Eye (tissue), 1 donor: ENCODE measurements at places on chromosomes 13 and 19.

DNA sequence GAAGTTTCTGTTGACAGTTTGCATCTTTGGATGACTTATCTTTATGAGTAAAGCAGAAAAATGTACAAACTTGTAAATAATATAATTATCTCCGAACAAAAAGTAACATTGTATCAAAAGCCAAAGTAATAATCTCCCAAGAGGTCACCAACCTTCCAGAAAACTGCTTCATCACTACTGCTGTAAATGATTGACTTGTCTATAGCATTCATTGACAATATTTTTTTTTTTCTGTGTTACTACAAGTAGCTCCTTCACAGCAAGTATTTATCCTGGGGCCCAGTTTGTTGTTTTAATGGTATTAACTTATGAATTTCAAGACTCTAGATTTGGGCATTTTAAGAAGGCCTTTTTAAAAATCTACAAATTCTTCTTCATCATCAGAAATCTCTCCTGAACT lies 242.4 kb downstream of the KLF12 start:
- DNase-seq = no peak

GRCh38 chr13:30829145-30829832 lies 76.8 kb upstream of the MEDAG start:
- no peak for DNase-seq

DNA sequence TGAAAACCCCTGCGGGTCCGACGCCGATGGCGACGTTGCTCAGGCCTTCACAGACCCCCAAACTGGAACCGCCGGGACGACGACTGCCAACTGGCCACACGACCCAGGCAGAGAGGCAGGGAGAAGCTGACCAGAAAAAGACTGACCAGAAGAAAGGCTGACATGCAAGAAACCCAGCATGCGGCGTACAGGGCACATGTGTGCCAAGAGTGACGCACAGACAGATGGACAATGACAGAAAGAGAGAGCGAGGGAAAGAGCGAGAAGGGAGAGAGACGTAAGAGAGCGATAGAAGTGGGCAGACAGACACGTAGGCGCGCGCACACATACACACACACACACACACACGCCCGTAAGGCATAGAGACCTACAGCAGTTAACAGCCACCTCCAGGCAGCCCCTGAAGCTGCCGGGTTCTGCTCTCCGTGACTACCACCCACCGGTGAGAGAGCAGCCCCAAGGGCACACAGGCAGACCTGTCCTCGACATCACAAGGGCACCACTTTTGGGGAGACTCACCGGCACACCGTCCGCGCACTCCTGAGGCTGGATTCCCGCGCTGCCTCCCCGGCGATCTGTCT lies 67.2 kb upstream of the ZNF527 start:
- peak; percentile 12 for DNase-seq

DNA sequence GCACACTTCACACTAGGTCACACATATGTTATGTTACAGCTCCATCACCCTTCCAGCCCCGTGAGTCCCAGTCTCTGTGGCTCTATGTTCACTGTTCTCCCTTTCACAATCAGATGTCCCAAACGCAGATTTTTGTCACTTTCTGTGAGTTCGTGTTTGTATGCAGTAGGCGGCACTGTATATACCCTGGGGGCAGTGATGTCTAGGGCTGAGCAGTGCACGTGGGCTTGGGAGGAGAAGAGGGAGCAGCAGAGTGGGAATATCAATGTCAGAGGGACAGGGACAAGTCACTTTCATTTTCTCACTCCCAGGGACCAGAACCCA lies 22.0 kb downstream of the PSG1 start:
- no peak for DNase-seq

DNA sequence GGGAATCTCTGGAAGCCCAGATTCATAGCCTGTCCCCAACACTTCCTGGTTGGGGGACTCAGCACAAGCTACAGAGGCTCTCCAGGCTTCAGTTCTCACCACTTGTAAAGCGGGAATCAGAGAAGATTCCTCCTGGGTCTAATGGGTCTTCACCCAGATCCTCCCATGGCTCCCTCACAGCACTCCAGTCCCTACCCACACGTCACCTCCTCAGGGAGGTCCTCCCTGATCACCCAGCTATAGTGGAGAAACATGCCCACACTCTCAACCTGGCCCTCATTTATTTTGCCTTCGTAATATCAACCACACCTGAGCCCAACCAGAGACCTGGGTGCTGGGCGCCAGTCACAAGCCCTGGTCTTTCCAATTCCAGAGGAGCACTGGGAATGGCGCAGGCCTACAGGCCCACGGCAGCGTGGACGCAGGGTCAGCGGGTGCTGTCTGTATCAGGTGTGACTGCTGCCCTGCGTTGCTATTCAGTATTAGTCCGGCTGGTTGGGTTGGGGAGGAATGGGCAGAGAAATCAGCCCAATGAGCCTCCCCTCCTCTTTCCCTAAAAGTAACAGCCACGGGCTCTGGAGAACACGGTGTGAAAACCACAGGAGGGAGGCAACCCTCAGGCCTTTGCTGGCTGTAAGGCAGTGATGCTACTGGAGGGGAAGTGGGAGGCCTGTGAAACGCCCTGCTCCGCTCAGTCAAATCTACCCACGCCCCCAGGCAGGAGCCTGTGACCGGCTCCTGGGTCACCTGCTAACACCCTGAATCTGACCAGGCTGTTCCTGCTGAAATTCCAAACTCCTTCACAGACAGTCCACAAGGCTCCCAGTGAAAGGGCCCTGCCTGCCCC lies 5.2 kb downstream of the AKT2 start:
- DNase-seq = no peak

GRCh38 chr19:41551212-41551610 lies 24.8 kb upstream of the CEACAM21 start:
- DNase-seq = no peak

DNA sequence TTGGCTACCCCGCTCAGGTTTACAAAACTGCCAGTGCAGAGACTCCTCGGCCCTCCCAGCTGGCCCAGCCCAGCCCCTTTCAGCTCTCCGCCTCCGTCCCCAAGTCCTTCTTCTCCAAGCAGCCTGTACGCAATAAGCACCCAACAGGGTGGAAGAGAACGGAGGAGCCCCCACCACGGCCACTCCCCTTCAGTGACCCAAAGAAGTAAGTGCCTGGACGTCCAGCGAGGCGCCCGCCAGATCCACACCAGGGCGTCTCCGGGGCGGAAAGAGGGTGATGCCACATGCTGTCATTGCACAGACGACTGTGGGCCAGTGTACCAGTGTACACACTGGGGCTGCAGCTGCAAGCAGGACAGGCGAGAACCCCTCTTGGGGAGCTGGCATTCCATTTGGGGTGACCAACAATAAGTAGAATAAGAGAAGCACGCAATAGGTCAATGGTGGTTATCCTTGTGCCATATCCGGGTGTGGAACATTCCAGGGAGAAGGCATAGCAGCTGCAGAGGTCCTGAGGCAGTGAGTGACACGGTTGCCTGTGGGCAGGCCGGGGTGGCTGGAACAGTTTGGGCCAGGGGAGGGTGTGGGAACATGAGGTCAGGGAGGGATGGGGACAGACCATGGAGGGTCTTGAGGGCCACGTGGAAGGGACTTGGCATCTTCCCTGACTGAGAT lies 41.3 kb downstream of the DPF1 start:
- no peak for DNase-seq

DNA sequence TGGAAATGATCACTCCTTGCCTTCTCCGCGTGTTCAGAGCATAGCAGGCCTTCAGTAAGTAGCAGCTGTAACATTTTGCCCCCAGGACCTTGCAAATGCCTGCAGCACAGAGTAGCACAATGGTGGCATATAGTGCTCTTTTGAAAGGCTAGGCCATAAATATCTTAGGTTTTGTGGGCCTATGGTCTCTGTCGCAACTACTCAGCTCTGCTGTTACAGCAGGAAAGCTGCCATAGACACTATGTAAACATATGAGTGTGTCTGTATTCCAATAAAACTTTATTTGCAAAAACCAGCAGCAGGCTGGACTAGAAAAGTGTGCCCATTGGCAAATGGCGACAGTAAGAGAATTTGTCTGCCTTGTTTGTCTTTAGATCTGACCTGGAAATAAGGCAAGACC lies 9.4 kb downstream of the ITPKC start:
- no peak for DNase-seq

DNA sequence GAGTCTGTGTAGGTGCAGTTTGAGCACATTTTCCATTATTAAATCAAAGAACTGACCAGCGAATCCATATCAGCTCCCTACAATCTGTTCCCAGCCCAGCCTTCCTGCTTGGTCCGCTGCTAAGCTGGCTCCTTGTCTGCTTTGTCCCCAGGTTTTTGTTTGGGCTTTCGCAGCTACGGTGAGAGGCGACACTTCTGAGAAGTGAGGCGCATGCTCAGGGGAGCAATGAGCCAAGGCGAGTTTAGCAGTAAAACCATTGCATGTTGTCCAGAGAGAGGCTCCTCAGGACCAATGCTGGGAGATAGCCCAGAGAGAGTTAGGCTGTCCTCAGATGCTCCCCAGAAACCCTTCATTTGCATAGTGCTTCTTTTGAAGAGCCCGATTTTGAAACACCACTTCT lies 162.0 kb downstream of the ITGBL1 start:
- no peak for DNase-seq

DNA sequence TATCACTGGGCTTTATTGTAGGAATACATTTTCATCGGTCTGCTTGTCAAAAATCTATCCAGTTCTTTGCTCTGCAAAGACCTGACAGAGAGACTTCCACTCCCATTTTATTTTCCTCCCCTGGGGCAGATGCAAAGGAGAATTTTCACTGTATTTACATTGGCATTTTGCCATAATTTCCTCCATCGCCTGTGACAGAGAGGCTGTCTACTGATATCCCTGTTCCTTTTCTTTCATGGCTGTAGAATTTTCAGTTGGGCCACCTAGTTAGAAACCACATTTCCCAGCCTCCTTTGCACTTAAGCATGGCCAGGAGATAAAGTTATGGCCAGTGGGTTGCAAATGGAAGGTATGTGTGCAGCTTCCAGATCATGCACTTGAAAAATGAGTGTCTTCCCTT lies 89.3 kb downstream of the NUFIP1 start:
- no peak for DNase-seq

GRCh38 chr13:32530841-32531253 lies 7.7 kb downstream of the N4BP2L2 start:
- peak; percentile 21 for DNase-seq

DNA sequence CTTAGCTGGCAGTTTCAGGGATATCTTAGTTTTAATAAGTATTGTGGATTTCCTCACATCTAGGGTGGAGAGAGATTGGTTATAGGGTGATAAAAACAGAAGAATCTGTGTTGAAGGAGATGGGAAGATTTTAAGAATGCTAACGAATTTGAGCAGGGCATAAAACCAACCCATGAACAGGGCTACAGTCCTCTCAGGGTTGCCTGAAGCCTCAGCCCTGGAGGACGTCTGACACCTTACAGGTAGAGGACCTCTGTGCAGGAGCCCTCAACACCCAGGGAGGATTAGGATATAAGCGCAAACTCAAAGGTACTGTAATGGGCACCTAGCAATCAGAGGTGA lies 461 bp upstream of the WASF3 start:
- no peak for DNase-seq

DNA sequence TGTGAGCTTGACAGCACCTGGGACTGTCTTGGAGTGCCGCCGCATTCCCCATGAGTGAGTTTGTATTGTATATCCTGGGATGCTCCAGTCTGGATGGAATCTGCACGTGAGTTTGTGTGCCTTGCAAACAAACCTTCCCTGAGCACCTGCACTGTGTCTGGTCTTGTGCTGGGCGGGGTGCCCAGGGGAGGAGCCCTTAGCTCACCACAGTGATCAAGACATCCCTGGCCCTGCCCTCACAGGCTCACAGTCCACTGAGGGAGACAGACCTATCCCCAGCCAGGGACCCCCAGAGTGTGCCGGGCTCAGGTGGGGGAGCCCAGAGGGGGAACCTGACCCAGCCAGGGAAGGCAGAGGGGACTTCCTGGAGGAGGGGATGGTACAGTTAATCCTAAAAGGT lies 1.7 kb upstream of the BCAM start:
- no peak for DNase-seq

- peak; percentile 49 for DNase-seq
Observed at GRCh38 chr13:32837973-32838927, 178.0 kb upstream of the KL start.

DNA sequence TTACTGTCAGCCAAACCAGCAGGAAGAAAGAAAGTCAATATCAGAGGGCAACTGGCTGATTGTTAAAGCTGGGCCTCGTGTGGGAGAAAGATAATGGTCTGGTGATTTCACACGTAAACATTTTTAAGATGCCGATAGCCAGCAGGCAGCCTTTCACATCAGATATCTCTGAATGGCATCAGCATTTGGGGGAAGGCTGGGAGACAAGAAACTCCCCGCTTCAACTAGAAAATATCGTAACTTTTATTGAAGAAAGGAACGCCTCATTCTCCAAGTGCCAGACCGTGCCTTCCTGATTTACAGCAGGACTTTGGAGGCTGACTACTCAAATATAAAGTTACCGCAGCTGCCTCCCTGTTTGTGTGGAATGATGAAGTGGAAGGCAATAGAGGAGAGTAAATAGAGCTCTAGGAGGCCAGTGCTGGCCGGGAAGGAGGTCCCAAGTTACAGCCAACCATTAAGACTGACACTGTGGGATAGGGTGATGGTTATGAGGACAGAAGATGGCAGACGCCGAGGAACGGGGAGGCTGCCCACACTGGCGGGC lies 284.3 kb upstream of the MAB21L1 start:
- peak; percentile 47 for DNase-seq

GRCh38 chr13:20101467-20102316 lies 59.2 kb downstream of the GJA3 start:
- no peak for DNase-seq

DNA sequence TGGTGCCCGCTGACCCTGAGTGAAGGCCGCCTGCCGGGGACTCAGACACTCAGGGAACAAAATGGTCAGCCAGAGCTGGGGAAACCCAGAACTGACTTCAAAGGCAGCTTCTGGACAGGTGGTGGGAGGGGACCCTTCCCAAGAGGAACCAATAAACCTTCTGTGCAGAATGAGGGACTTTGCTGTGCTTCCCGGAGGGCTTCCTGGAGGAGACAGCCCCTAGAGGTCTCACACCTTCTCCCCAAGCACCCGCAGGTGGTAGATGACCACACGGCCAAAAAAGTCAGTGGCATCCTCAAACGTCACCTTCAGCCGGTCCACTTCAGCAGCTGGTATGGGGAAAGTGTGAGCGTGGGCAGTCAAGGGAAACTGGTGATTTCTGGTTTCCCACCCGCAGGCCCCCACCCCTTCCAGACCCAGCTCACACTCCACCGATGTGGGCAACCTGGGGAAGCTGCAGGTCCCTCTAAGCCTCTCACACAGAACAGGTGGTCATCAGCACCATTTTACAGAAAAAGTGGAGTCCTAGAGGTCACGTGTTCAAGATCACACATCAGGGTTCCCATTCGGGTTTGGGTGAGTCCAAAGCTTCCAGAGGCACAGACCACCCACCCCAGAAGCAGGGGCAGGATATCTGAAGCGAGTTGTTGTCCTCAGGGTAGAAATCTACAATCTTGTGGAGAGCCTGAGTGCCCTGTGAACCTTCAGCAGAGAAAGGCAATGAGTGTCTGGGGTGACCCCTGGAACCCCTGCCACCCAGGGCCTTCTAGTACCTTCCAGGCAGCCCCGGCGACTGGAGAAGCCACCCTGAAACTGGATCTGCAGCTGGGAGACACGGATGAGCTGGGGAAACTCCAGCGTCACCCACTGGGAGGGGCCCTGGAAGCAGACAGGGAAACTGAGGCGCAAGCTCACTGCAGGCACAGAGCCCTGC lies 1.2 kb downstream of the NR2C2AP start:
- DNase-seq = no peak
